ENCODE measurements at places on chromosomes 12 and 14.

GRCh38 chr12:125070661-125071390 is 5.6 kb downstream of the AACS start:
- no peak for DNase-seq

- no peak for DNase-seq
Observed at GRCh38 chr12:101038289-101038871, 171.7 kb downstream of the SLC5A8 start.

GRCh38 chr12:52370926-52371608 is 3.8 kb upstream of the KRT85 start:
- no peak for DNase-seq

DNA sequence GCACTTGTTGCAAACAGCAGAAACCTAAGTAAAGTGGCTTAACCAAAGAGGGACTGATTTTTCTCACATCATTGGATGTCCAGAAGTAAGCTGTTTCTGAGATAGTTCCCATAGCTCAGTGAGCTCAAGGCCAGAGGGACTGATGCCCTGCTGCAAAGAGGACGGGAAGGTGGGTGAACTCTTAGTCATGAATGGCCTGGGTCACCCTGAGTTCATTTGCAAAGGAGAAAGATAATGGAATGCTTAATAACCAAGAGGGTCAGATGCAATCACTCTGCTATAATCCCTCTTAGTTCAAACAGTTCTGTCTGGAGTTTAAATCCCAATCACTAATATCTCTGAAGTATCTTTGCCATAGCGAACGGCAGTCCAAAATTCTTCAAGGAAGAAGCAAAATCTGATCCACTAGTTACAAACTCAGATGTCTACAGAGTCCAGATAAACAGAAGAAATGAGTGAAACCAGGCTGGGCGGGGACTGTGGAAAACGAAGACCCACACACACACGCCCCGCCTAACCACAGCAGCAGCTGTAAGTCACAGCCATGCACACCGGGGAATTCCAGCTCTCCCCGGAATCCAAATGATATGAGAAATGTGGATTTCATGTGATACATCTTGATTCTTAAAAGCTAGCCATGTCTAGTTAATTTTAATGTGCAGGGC is 289.5 kb downstream of the TMEM132D start:
- DNase-seq = no peak

GRCh38 chr14:64719601-64720000 is 15.4 kb downstream of the PLEKHG3 start:
- DNase-seq = no peak

- DNase-seq = no peak
Observed at GRCh38 chr14:51039252-51039651, 55.7 kb downstream of the TRIM9 start.

GRCh38 chr12:91773749-91774429 is 371.8 kb downstream of the BTG1 start:
- DNase-seq = no peak

GRCh38 chr14:26589925-26590324 is 7.9 kb downstream of the NOVA1 start:
- no peak for DNase-seq

All from NCI-H187 treated with DMSO at 0.1 percent for 48 hours (cell line).